Fibroblast of gingiva (primary cell): ENCODE measurements at places on chromosomes 4 and X.
A peak's percentile ranks its signal among the peaks of the same experiment; 100 is the strongest.

- DNase-seq: no peak
Observed at GRCh38 chr4:169202145-169202699, 68.5 kb downstream of the SH3RF1 start.

DNA sequence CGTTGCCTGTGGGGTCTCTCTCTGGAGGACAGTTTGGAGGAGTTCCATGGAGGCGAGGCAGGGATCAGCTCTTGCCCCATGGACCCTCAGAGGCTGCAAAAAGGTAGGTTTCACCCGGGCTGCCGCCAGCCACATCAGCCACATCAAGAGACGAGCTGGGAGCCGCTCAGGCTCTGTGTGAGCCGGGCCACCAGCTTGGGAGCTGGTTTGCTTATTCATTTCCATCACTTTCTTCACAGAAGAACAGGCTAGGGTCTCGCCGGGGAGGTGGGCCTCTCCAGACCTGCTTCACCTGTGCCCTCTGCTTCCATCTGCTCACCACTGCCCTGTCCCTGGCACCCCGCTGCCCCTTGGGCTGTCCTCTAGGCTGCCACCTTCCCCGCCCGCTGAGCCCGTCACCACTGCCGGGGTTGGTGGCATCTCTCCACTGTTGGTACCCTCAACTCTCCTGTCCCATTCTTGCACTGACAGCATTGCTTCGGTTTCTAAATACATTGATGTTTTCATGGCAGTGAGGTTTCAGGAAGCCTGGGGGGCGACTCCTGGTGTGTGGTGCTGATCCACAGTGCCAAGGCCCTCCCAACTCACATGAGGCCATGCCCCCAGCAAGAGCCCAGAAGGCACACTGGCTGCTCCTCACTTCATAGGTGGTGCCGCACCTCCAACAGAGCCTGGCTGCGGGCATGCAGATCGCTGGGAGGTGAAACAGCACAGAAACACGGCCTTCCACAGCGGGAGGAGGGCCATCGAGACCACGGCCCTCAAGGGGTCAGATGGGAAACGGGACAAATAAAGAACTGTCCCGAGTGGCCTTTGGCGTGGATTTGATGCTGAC, 4.5 kb upstream of the TREX2 start:
- DNase-seq: no peak

- DNase-seq: no peak
Observed at GRCh38 chr4:89906777-89907521, 12.3 kb downstream of the MMRN1 start.

GRCh38 chr4:25001509-25001908, 29.2 kb downstream of the LGI2 start:
- DNase-seq: no peak

DNA sequence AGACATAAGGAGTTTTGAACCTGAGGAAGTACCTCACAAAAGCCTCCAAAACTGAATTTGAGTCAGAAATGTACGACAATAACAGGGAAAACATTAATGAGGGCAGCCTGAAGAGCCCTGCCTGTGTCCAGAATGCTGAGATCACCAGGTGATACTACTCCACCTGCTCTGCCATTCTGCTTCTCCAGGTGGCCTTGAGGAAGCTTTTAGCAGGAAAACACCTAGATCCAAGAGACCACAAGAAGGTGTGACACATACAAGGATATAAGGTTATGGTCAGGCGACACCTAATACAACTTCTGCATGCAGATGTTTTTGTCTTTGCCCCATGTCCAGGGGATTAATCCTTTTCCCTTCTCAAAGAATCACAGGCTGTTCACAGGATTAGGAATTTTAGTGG, 15.3 kb downstream of the SOWAHB start:
- no peak for DNase-seq

- DNase-seq: no peak
Observed at GRCh38 chrX:151227627-151228026, 51.2 kb downstream of the GPR50 start.

- DNase-seq: no peak
Observed at GRCh38 chr4:152735396-152735859, 44.1 kb downstream of the TIGD4 start.

DNA sequence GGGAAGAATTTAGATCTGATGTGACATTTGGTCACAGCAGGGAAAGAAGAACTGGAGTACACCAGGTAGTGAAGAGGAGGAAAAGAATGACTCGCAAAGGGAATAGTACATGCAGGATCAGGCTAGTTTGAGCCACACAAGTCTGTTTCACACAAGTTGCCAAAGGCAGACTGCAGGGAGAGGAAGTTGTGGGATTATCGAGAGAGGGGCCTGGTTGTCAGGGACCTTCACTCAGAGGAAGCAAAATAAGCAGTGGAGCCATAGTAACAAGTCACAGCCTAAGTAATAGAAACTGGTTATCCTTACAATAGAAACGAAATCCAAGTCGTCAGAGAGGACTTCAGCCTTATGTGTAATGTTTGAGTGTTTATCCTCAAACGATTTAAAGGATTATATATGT, 316.7 kb upstream of the HTR2C start:
- DNase-seq: no peak

- DNase-seq: peak; percentile 38
Observed at GRCh38 chr4:40409835-40410234, 74.7 kb downstream of the CHRNA9 start.

GRCh38 chr4:120942776-120943175, 20.2 kb upstream of the PRDM5 start:
- no peak for DNase-seq

DNA sequence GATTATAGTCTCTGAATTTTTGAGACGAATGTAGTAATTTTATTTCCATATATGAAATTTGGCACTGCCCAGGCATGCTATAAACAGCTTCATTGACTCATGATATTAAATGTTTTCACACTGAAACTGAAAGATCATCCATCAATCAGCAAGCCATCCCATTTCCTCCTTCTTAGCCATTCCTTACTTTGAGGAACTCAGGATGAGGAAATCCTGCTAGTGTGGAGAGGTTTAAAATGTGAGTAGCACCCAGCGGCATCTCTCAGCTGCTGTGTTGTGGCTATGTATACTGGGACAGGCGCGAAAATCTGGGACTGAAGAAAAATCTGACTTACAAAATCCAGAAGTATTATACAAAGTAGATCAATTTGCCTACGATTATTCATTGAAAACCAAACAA, 52.1 kb downstream of the PTCHD1 start:
- DNase-seq: no peak

- DNase-seq: no peak
Observed at GRCh38 chr4:153067376-153067775, 131.3 kb downstream of the FHDC1 start.

DNA sequence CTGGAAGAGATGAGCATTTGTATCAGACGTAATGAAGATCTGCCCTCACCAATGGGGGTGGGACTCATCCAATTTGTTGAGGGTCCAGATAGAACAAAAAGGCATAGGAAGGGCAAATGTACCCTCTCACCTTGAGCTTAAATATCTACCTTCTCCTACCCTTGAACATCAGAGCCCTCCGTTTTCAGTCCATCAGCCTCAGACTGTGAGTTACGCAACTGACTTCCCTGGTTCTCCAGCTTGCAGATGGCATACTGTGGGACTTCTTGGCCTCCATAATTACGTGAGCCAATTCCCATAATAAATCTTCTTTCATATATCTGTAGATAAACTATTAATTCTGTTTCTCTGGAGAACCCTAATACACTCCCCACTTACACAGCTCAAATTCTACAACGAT, 56.5 kb upstream of the GUCY1A1 start:
- DNase-seq: no peak

DNA sequence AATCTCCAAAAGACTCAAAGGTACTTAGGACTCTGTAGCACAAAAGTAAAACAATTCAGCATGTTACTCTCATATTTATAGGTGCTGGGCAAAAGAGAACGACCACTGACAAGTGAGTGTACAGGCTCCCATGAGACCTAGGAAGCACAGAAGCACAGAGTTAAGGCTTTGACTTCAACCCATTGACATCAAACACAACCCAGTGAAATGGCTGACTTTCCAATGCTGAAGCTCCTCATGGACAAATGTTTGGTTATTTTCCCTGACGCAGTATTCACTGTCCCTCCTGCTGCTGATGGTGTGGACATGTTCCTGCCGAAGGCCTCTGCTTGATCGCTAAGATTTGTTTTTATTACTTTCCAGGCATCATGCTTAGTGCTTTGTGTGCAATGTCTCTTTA, 148.7 kb downstream of the TSPAN5 start:
- DNase-seq: no peak

DNA sequence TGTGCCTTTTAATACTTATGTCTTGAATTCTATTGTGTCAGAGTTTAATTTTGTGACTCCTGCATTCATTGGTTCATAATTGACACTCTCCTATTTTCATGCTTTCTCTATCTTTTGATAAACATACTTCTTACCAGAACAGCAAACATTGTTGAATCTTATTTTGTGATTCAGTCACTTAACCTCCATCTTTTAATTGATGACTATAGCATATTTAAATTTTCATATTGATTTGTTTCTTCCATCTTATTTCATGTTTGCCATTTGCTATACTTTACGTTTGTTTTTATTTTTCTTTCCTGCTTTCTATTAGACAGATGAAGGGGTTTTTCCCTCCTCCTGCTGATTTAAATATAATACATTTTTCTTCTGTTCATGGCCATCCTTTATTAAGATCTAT, 115.5 kb upstream of the FAM9A start:
- no peak for DNase-seq

DNA sequence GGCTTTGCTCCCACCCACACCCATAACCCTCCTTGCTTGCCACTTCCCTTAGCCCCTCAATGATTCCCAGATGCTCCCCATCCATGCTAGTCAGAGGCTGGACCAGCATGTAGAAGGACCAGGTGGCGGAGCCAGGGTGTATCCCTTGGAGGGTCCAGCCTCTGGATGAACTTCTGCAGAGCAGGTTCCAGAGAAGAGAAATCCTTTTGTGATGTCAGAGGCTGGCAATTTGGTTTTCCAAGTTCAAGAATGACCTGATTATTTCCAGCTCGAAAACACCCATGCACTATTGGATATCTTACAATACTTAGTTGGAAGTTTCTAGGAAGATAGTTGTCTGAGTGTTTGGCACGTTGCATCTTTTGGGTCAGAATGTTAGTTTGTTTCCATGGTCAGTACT, 168.3 kb upstream of the RPS6KA3 start:
- no peak for DNase-seq

DNA sequence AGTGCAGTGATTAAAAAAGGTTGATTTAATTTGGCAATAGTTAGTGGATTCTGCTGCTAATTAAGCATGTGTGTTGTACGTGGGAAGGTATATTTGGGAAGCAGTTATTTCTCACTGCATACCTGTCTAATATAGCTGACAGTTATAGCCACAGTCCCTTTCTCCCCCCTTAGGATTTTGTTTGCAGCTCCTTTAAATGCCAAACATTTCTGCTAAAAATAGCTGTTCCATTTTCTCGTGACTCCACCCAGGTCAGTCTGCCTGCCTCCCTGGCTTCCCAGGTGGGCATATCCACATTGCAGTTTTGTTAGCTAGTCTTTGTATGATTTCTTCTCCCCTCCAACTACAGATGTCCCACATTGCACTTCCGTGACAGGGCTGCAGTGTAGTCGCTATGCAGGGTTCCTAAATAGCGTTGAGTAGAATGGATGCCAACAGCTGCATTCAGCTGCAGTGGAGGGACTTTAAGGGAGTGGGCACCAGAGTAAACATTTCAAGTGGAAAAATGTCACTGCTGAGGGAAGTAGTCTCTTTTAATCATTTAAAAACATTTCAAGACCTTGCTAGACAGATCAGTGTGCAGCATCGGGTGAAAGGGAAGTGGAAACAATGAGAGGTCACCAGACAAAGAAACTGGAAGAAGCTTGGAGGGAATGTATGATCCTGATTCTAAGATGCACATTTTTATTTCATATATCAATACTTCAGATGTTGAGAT, 326.3 kb downstream of the RAPGEF2 start:
- DNase-seq: no peak

- DNase-seq: no peak
Observed at GRCh38 chrX:19571711-19572110, 56.4 kb upstream of the MAP3K15 start.

DNA sequence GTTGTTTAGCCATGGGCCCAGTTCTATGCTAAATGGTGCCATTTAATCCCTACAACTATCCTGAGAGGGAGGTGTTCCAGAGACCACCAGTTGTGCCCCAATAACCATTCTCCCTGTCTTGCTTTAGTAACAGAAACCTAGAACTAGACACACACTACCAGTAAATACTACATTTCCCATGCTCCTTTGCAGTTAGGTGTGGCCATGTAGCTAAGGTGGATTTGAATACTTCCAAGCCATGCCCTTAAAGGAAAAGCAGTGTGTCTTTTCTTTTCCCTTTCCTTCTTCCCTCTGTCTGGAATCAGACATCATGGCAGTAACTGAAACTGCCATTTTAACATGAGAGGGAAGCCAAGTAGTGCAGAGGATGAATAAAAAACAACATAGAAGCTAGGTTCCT, 90.9 kb upstream of the TMEM33 start:
- no peak for DNase-seq

- no peak for DNase-seq
Observed at GRCh38 chr4:76022031-76022430, 1.3 kb downstream of the CXCL10 start.

DNA sequence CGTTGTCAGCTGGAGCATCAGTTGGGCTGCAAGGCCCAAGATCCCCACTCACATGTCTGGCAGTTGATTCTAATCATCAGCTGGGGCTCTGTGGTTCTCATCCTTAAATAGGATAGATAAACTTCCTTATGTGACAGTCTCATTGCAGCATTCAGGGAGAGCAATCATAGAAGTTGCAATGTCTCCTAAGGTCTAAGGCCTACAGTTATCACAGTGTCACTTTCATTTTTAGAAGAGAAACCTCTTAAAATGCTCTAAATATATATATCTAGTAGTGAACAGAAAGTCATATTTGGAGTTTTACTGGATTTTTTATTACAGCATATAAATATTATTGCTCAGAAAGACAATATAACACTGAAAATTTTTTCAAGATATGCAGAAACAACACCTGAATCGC, 226.0 kb upstream of the PPP1R2C start:
- no peak for DNase-seq

- no peak for DNase-seq
Observed at GRCh38 chr4:10639100-10639499, 45.5 kb downstream of the CLNK start.

DNA sequence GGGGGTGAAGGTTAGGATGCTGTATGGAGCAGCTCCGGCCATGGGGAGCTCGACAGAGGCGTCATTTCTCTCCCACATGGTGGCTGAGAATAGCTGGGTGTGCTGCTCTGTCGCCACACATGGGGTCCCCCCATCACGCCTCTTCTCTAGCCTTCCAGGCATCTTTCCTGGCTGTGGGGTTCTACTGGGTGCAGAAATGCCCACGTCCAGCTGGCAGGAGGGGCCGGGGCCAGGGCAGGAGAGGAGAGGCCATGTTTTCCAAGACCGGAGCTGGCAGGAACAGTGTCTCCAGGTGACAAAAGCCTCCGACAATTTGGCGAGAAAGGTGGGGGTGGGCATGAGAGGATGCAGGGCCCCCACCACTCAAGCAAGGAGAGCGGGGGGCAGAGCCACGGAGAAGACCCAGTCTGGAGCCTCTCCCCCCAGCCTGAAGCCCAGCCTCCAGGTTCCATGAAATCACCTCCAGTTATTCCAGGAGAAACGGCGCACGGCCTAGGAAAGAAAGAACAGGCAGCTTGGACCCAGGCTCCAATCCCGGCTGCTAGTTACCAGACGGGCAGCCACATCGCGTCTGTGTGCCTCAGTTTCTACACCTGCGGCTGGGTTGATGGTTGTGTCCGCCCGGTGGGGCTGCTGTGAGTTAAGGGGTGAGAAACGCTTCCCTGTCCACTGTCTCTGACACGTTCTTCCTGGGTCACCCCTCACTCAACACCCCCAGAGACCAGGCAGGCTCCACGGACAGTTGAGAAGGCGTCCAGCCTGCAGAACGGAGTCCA, 27.4 kb upstream of the SPON2 start:
- DNase-seq: no peak

GRCh38 chr4:155777971-155778735, 19.3 kb downstream of the GUCY1B1 start:
- DNase-seq: peak; percentile 75
